ENCODE measurements at places on chromosomes 1 and 21.

DNA sequence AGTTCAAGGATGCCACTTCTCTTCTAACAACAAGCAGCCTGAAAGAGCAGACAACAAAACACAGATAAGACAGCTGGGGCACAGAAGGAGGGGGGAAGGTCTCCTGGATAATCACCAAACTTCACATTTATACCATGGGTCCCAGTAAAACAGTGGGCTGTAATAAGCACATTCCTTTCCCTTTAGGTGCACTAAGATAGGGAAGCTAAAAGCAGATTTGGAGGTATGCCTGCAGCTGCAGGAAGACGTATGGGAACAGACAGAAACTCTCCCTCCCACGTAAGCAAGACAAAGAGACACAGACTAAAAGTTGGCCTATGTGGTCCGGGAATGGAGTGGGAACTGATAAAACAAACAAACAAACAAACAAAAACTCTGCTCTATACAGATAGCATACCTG, 612.1 kb downstream of the MRPL39 start:
- DNase-seq: no peak

- no peak for DNase-seq
Measured at GRCh38 chr1:201883786-201884185, 4.9 kb upstream of the SHISA4 start.

DNA sequence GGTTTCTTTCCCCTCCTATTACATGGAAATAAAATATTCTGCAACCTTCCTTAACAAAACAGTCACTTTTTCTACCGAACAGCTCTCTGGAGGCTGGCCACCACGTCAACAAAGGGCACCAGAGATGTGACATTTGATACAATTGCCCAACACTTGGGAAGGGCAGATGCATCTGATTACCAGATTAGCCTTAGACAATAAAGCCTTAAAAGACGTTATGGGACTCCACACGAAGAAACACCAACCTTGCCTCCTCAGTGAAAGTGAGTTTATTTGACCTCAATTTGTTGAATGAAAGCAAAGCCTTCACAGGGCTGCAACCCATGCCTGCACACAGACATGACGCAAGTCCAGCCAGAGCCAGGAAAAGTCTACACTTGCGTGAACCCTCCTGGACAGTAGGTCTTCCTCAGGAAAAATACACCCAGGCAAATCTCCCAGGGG, 136.1 kb downstream of the TGFBR3 start:
- no peak for DNase-seq

DNA sequence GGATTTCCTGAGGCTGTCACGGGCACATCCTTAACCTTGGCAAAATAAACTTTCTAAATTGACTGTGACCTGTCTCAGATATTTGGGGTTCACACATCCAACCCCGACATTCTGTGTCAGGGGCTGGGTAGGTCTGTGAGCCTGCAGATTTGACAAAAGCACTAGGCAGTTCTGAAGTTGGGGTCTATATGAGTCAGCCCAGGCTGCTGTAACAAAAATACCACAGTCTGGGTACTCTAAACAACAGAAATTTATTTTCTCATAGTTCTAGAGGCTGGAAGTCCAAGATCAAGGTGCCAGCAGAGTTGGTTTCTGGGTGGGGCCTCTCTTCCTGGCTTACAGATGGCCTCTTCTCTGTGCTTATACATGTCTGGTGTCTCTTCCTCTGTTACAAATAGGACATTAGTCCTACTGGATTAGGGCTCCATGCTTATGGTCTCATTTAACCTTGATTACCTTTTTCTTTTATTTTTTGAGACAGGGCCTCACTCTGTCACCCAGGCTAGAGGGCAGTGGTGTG, 3.0 kb upstream of the CPLANE2 start:
- DNase-seq: no peak

- no peak for DNase-seq
Measured at GRCh38 chr1:210850556-210850955, 283.4 kb downstream of the KCNH1 start.

GRCh38 chr1:111593403-111594305, 25.9 kb upstream of the RAP1A start:
- no peak for DNase-seq
